ENCODE measurements at places on chromosomes 5 and 9.
A peak's percentile ranks its signal among the peaks of the same experiment; 100 is the strongest.

GRCh38 chr5:16666883-16667398 is 50.1 kb upstream of the RETREG1 start:
- no peak for DNase-seq

- no peak for DNase-seq
These were observed 46.7 kb downstream of the VAV2 start for GRCh38 chr9:133945314-133945975.

- no peak for DNase-seq
These were observed 11.2 kb downstream of the MRPS27 start for GRCh38 chr5:72308853-72309191.

GRCh38 chr5:119032656-119033055 is 38.2 kb upstream of the DMXL1 start:
- DNase-seq: peak; percentile 10

- no peak for DNase-seq
These were observed 551.0 kb downstream of the CCDC171 start for GRCh38 chr9:16103620-16104397.
